ENCODE measurements at places on chromosomes 7 and 10.

DNA sequence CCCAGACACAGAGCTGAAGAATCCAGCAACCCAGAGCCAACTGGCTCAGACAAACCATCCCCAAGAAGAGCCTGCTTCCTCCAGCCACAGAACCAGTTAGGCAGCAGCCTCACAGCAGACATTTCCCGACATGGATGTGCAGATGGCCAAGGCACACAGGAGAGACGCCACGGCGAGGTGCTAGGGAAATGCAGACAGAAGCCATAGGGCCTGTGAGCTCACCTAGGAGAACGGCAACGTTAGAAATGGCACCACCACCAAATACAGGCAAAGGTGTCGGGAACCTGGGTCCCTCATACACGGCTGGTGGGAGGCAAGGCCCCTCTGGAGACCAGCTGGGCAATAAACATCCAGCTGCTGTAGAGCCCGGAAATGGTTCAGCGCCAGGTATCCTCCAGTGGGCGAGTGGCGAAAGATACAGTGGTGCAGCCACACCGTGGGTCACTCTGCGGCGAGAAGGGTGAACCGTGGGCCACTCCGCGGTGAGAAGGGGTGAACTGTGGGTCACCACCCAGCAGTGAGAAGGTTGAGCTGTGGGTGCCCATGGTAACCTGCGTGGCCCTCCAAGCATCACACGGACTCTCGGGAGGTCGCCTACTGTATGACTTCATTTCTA is 31.2 kb downstream of the JAKMIP3 start:
- no peak for DNase-seq

DNA sequence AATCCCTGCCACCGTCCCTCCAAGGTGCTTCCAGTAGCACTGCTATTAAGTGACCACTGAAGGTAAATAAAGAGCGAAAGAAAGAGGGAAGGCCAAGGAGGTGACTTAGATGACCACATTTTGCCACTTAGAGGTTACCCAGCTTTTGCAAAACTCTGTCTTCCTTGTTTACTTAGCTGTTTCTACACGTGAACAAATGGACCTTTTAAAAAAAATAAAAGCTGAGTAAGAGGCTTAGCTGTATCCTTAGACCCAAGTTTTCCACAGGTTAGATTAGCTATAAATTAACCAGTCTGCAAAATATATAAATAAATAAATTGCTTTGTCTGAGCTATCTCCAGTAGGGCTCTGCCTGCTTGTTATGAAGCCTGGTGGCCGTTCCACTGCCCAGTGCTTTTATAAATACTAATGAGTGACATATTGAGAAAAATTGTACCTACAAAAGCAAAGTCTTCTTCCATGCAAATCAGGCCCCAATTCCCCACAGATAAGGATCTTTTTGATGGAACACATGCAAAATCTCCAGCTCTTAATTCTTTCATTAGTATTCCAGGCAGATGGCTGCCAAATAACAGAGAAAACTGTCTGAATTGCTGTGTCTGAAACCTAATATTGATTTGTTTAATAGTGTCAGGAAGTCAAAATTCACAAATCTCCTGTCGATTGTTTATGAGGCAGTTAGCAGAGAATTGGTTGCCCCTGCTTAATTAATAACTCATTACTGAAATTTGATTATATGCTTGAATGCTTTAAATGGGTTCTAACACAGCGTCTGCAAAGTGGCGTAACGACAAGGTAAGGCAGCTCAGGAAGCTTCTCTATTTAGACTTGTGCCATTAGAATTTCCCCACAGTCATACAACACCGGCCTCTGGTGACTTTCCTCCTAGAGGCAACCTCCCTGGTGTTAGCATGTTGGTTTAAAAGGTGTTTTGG is 176.7 kb downstream of the EMX2 start:
- DNase-seq: no peak

- DNase-seq: no peak
Measured at GRCh38 chr7:43691611-43692010, 37.7 kb downstream of the COA1 start.

GRCh38 chr7:90163534-90163933 is 9.3 kb downstream of the STEAP1 start:
- no peak for DNase-seq

DNA sequence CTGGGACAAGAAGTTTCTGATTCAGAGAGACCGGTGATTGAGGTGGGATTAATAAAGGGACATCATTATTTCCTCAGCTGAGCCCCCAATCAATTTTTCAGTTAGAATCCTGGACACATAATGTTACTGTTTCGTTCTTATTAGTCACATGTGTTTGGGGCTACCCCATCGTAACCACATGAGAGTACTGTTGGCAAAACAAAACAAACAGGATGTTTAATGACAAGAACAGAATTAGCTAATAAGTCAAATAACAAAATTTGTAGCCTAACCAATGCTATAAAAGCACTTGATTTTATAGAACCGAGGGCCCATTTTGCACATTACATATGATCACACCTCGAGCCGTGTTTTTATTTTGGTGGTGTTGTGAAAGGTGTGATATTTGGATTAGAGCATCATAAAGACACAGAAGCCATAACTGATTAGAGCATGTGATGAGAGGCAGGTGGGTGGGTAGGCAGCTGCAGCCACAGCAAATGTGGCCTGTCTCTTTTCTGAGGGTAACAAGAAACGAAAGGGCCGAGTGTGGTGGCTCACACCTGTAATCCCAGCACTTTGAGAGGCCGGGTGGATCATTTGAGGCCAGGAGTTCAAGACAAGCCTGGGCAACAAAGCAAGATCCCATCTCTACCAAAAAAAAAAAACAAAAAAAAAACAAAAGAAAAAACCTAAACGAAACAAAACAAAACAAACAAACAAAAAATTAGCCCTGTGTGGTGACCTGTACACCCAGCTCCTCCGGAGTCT is 1.8 kb upstream of the VWC2 start:
- DNase-seq: no peak

DNA sequence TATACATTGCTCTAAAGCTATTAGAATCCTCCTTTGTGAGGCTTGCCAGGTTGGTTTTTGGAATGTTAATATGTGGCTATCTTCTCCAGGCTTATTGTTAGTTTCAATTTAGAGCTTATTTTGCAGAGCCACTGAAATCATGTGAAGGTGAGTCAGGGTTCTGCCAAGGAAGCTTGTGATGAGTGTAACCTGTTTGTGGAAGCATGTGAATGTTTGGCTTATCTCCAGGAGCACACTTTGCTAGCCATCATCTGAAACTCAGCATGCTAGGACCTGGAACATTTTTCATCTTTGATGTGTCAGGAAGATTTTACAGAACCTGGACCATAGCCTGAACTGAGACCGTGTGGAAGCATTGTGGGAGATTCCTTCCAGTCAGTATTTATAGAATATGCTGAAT is 197.3 kb downstream of the PPP1R9A start:
- no peak for DNase-seq

GRCh38 chr10:60914690-60915141 is 29.3 kb downstream of the RHOBTB1 start:
- no peak for DNase-seq

DNA sequence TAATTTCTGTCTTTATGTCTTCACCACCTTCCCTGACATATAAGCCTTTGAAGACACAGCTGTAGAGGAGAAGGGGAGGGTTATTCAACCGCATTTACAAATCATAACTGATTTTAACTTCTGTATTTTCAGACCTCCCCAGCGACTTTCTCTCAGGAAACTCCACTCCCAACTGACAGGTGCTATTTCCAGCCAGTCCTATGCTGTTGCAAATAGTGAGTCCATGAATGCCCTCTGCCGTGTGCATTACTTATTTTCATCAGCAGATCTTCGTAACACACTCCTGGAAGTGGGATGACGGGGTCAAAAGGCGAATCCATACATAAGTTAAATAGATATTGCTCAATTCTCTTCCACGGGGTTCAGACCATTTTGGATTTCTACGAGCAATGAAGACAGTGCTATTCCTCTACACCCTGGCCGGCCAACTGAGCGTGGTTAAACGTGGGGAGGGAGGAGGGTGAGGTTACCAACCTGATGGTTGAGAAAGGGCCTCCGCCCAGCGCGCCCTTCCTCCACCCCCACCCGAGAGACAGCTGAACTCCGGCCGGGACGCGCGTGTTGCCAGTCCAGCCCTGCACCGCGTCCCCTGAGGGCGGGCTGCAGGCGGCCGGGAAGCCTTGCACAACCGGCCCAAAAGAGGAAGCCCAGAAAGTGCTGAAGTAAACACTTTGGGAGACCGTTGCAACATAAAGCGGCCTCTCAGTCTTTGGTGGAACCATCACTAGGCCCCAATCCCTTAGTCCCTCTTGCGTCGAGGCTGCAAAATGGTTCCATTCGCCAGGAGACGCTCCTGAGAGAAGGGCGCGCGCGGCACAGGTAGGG is at the start of gene APBB1IP:
Gene APBB1IP, plus strand, starts transcription at position 705 of the 825 bp plus-strand sequence. CDS start 53,986 bp downstream, outside the sequence.
- peak; percentile 39 for DNase-seq

DNA sequence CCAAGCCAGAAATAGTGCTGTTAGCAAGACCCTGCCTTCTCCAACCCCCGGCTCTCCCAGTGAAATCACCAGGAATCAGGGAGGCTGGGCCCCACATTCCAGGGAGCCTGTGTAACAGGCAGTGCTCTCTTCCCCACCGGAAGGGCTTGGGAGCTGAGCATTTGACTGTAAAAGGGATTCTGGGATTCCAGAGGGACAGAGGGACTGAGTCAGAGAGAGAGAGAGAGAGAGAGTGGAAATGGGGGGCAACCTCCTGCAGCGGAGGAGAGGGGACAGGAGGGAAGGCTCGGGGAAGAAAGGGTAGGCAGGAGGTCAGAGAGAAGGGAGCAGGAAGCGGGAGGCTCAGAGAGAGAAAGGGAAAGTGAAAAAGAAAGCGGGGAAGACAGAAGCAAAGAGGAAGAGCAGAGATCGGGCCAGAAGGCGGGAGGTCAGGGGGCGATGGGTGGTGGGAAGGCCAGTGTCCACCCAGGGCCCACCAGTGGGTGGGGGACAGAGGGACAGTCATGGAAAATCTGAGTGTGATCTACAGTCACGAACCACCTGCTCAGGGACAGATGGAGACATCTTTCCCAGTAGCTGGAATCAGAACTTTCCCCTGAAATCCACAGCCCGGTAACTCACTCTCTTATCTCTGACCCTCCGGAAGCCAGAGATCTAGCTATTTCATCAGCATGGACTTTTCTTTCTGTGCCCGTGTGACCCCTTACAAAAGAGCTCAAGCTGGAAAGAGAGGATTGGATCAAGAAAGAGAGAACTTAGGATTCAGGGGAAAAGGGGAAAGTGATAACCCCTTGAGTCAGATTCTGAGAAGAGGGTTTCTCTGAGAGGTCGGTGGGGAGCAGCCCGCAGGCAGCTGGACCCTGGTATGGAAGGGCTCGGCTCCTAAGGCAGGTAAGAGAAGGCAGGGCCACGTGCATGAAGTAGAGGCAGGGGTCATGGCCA is 4.6 kb upstream of the SERPINE1 start:
- DNase-seq: no peak

GRCh38 chr7:44064791-44065430 is 456 bp downstream of the PGAM2 start:
- DNase-seq: no peak

DNA sequence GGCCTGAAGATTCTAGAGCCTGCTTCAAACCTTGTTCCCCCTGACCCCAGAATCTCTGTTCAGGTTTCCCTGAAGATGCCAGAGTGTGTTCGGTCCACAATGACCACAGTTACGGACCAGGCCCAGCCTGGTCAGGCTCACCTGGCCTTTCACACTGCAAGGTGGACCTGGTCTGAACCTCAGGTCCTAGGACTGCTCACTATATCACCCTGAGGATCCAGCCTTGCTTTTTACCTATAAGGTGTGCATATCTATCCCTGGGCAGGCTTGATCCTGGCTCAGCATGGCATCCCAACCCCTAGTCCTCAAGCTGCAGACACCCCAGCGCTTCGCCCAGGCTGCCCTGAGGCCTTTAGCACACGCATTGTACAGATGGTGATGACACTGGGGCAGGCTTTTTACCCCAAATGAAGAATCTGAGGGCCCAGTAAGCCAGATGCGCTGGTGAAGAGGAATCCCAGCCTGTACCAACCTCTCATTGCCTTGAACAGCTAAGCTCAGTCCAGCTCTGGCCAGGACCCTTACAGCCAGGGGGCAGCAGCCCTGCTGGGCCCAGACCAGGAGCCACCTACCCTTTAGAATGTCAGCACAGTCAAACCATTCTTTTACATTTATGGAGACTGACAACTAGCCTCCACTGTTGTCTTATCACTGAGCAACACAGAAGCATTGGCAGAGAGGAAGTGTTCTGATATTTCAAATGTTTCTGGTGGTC is 28.0 kb downstream of the MAT1A start:
- no peak for DNase-seq

GRCh38 chr7:157339777-157340677 is 3.2 kb downstream of the DNAJB6 start:
- no peak for DNase-seq

GRCh38 chr10:4887501-4887900 is 61.5 kb downstream of the AKR1E2 start:
- DNase-seq: no peak

GRCh38 chr10:25839683-25840082 is 94.3 kb upstream of the MYO3A start:
- no peak for DNase-seq

- no peak for DNase-seq
Measured at GRCh38 chr10:53135213-53135896, 362.8 kb upstream of the MBL2 start.

GRCh38 chr7:70094831-70095230 is 496.6 kb downstream of the AUTS2 start:
- no peak for DNase-seq

- no peak for DNase-seq
Measured at GRCh38 chr10:133249975-133250754, 12.5 kb downstream of the VENTX start.

- no peak for DNase-seq
Measured at GRCh38 chr7:140691376-140692045, 5.0 kb upstream of the NDUFB2 start.

GRCh38 chr7:69746383-69746782 is 148.1 kb downstream of the AUTS2 start:
- no peak for DNase-seq

DNA sequence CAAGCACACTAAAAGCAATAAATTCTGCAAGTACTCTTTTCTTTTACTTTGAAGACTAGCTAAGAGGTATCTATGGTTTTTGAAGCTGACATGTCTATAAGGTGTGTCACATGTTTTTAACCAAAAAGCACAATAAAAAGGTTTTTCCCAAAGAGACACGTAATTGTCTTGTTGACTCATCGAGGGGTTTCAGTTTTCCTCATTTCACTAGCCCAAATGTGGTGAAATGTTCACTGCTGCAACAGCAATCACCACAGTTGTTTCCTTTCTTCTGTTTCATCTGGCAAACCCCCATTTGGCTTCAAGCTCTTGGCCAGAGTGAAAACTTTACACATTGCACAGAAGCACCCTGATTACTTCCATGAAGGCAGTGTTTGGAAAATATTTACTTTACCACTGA is 3.8 kb upstream of the HOXA4 start:
- no peak for DNase-seq

GRCh38 chr10:90855126-90855525 is 2.7 kb downstream of the HTR7 start:
- no peak for DNase-seq

Data from esophagus squamous epithelium (tissue), 5 donors.